ENCODE measurements at places on chromosomes 7 and 10. TPM values are rescaled to one million over a fixed set of nuclear protein-coding genes. Genes with fewer than 3 reads are reported as not detected.

- H3K27me3 ChIP-seq = no peaks in the 10 kb centered on the region
- no peak for DNase-seq
- no peaks in the 10 kb centered on the region for H3K36me3 ChIP-seq
- H3K4me1 ChIP-seq = no peaks in the 10 kb centered on the region
Measured at GRCh38 chr7:41491308-41491707, 211.6 kb downstream of the INHBA start.

DNA sequence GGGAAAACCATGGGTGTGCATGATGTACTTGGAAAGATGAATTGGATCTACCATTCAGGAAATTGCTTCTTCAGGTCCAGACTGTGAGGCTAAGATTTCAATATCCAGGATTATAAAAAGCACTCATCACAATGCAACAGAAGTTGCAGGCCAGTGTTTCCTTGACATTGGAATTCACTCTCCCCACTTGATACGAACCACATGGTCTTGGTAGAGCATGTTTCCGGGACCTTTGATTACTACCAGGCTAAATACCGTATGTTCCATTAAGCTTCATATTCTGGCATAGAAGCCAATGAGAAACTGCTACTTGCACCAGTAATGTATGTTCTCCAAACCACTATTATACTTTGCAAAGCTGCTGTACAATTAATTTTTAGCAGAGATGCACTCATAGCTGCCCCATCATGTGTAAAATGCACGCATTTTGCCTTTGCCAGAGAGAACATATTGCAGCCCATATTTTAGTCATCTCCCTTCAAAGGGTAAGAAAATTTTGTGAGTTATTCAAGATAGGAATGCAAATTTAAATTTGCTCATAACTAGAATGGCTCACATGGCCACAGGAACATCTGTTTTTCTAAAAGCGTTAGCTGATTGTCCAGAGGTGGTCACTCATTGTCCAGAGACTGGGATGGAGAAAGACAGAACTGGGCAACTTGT is 8.1 kb downstream of the FRMD4A start:
- H3K4me3 ChIP-seq = no peak overlapping the region
- no peaks in the 10 kb centered on the region for H3K27me3 ChIP-seq
- no peaks in the 10 kb centered on the region for H3K4me1 ChIP-seq

DNA sequence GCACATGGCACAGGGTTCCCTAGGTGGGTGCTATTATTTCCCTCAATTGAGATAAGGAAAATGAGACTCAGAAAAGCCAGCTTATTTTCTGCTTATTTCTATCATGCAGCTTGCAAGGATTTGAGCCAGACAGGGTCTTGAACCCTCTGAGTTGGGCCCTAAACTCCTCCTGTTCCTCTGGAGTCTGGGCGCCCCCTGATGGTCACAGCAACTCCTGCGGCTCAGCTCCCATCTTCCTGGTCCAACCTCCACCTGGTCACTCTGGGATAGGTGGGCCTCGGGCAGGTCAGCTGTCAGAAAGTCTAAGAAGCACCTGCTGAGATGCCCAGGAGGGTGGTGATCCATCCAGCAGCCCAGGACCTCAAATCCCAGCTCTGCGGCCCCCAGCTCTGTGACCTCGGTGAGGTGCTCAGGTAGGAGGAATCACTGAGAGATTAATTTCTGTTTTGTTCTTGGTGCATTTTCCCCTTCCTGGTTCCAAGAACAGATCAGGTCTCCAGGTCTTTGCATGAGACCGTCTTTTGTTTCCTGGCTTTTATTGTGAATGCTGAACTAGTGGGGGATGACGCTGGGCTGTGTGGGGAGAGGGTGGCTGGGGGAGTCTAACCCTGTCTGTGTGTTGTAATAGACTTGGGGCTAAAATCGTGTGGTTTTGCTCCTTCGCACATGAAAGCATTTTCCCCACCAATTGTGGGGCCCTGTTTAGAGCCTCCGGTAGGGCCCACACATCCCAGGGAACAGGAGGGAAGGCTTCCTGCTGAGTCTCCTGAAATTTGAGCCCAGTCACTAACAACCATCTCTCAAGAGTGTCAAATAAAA is 32.8 kb downstream of the TMEM130 start:
- no peaks in the 10 kb centered on the region for H3K27me3 ChIP-seq
- H3K36me3 ChIP-seq = no peaks in the 10 kb centered on the region
- no peak for DNase-seq
- no peak overlapping the region for H3K4me3 ChIP-seq

- H3K4me3 ChIP-seq = no peak overlapping the region
- DNase-seq = no peak
- H3K27ac ChIP-seq = no peak overlapping the region
- H3K27me3 ChIP-seq = no peaks in the 10 kb centered on the region
Measured at GRCh38 chr10:121080281-121080891, 229.2 kb downstream of the WDR11 start.

Gene ANKRD22
- 0.48 TPM for total RNA-seq

Gene ARL3
- total RNA-seq = 7.7 TPM

Gene VAX1
- not detected for total RNA-seq

Gene ITIH5
- total RNA-seq = 0.05 TPM

GRCh38 chr10:114271779-114272167 is 32.7 kb downstream of the VWA2 start:
- H3K27ac ChIP-seq = no peak overlapping the region
- no peaks in the 10 kb centered on the region for H3K4me1 ChIP-seq
- H3K36me3 ChIP-seq = no peaks in the 10 kb centered on the region

DNA sequence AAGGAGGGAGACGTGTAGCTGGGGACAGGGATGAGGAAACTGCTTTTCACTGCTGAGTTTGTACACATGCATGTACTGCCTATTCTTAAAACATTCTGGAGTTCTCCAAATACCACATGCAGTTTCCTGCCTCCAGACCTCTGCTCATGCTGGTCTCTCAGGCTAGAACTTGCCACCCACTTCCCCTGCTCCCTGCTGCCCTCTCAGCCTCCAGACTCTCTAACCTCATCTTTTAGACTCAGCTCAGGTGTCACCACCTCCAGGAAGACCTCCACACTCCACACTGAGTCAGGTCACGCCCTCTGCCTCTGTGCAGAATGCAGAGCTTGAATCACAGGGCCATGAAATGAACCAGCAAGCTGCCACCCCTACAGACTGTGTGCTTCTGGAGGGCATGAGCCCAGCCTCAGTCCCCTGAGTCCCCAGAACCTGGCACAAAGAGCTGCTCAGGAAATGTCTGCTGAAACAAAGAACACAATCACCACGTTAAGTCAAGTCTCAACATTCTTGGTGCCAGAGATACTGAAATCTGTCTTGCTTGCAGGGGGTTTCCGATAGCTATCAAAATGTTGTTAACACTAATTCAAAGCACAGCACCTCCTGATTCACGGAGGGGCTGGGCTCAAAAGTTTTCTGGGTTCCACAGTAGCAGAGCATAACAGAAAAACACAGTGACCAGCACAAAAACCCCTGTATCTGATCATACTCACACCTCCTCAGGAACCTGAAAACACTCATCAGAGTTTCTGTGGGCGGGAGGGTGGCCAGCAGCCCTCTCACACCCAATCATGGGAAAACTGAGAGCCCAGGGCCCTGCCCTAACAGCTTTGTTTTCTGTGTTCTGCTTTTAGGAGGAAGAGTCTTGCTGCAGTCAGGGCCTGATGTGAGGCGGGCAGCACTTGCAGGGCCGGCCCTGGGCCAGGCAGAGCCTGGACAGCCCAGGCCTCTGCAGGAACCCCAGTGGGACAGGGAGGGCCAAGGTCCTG is 21.1 kb downstream of the FAM53B start:
- H3K36me3 ChIP-seq = peaks cover 7% of the 10 kb centered on the region
- peak overlapping the region; percentile 41 for H3K4me3 ChIP-seq
- H3K27ac ChIP-seq = peak overlapping the region; percentile 88
- peak; percentile 88 for DNase-seq
- H3K27me3 ChIP-seq = no peaks in the 10 kb centered on the region
- peaks cover 71% of the 10 kb centered on the region for H3K4me1 ChIP-seq

GRCh38 chr10:126225672-126226008 is 162.6 kb downstream of the ADAM12 start:
- no peaks in the 10 kb centered on the region for H3K36me3 ChIP-seq
- no peak for DNase-seq

DNA sequence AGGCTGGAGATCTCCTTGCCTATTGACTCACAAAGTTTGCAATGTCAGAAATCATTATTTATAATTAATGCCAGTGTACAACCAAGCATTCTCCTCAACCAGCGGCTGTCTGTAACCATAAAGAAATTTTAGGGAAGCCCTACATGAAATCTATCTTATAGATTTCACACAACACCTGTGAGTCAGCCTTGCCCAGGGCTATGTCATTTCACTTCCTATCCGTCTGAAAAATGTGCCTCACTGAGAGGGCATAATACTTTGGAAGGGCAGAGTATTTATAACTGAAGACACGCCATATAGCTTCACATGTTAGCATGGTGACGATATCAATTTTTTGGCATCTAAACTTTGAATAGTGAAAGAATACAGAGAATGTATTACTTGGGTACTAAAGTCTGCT is 296.6 kb upstream of the ETV1 start:
- no peaks in the 10 kb centered on the region for H3K4me1 ChIP-seq
- DNase-seq = no peak
- no peak overlapping the region for H3K4me3 ChIP-seq
- H3K27me3 ChIP-seq = no peaks in the 10 kb centered on the region
- no peak overlapping the region for H3K27ac ChIP-seq

DNA sequence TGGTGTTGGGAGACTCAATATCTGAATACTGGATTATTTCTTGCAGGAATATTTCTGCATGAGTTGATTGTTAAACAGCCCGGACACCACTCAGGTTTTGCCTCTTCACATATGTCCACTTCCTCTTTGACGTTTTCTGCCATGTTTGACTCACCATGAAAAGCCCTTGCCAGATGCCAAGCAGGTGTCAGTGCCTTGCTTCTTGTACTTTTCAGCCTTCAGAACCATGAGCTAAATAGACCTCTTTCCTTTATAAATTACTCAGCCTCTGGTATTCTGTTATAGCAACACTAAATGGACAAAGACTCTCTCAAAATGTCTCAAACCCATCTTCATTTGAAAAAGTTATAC is 24.7 kb upstream of the MACC1 start:
- H3K27ac ChIP-seq = peak overlapping the region; percentile 76
- H3K4me1 ChIP-seq = peaks cover 49% of the 10 kb centered on the region
- peak; percentile 68 for DNase-seq

- no peak overlapping the region for H3K4me3 ChIP-seq
- DNase-seq = no peak
- no peaks in the 10 kb centered on the region for H3K4me1 ChIP-seq
- no peak overlapping the region for H3K27ac ChIP-seq
- no peaks in the 10 kb centered on the region for H3K27me3 ChIP-seq
Measured at GRCh38 chr7:138667535-138668228, 33.5 kb downstream of the SVOPL start.

Gene CYP3A4
- 0.11 TPM for total RNA-seq

DNA sequence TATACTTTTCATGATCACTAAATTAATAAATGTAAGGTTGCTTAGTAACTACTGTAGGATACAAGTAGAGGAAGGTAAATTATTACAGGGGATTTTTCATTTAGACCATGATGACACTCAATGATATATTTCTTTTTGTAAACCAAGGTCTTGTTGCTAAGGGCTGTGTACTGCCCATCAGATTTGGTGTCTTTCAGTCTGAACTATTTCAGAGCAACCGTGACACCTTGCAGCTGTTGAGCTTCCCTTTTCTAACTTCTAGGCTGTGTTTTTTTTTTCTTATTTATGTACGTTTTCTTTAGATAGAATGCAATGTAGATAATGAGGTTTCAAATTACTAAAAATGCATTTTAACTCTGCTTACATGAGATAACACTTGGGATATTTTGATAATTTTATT is 292.0 kb upstream of the MBL2 start:
- H3K4me3 ChIP-seq = no peak overlapping the region
- no peaks in the 10 kb centered on the region for H3K36me3 ChIP-seq
- no peaks in the 10 kb centered on the region for H3K4me1 ChIP-seq
- no peak for DNase-seq
- no peaks in the 10 kb centered on the region for H3K27me3 ChIP-seq
- H3K27ac ChIP-seq = no peak overlapping the region

DNA sequence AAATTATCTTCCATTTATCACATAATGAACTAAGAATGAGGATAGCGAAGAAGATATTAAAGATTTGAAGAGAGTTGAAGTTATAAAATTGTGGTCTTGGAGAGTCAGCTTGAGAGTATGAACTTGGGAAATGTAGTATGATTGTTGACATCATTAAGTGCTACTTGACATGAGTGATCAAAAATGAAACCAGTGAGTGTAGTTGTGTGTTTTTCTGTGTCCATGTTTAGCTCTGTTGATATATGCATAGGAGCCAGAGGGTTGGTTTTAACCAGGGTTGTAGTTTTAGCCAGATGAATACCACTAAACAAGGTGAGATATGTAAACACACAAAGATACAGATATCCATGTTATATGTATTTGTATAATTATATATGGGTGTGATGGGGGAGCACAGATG is 6.2 kb downstream of the TMEM106B start:
- no peaks in the 10 kb centered on the region for H3K4me1 ChIP-seq
- H3K4me3 ChIP-seq = no peak overlapping the region

- H3K27me3 ChIP-seq = no peaks in the 10 kb centered on the region
- no peaks in the 10 kb centered on the region for H3K36me3 ChIP-seq
- H3K4me3 ChIP-seq = no peak overlapping the region
Measured at GRCh38 chr10:132467464-132468149, 70.0 kb upstream of the INPP5A start.

DNA sequence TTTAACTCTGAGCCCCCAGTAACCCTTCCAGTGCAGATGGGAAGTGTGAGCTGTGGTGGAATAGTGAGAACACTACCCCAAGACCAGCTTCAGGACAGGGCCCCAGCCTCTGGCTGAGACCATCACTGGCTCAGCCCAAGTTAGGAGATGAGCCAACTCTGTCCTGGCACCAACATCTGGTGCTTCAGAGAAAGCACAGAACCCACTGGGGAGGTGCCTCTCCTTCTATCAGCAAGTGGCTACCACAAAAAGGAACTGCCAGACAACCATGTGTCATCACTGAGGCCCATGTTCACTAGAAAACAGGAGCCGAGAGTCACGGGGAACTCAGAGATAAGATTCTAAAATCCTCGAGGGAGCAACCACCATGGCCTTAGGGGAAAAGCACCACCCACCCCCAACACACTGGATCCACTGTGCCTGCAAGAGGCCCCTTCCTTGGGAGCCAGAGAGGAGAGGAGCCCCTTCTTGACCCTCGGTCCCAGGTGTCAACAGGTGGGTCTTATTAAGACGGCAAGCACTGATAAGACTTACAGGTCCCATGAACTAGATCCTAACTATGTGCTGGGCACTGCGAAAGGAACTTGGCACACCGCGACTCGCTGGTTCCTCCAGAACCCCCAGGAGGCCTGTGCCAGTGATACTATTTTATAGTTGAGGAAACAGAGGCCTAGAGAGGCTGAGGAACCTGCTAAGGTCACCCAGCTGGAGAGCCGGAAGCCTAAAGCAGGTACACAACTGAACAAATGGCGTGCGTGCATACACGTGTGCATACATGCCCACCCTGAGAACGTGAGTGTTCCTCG is 102.7 kb downstream of the FAM53B start:
- H3K27me3 ChIP-seq = no peaks in the 10 kb centered on the region
- H3K4me3 ChIP-seq = peak overlapping the region; percentile 1
- peak overlapping the region; percentile 75 for H3K27ac ChIP-seq
- peak; percentile 32 for DNase-seq
- peaks cover 24% of the 10 kb centered on the region for H3K4me1 ChIP-seq

- H3K4me1 ChIP-seq = no peaks in the 10 kb centered on the region
- H3K27me3 ChIP-seq = no peaks in the 10 kb centered on the region
- DNase-seq = no peak
Measured at GRCh38 chr7:1301054-1301881, 68.6 kb downstream of the UNCX start.

GRCh38 chr7:47827871-47828270 is 120.4 kb downstream of the PKD1L1 start:
- H3K27me3 ChIP-seq = peaks cover 1% of the 10 kb centered on the region
- H3K4me3 ChIP-seq = no peak overlapping the region
- no peaks in the 10 kb centered on the region for H3K4me1 ChIP-seq
- no peak for DNase-seq
- no peak overlapping the region for H3K27ac ChIP-seq

All from GM12878 (cell line).